ENCODE measurements at places on chromosomes 12 and 14.
A peak's percentile ranks its signal among the peaks of the same experiment; 100 is the strongest.

GRCh38 chr12:98968896-98969295, 323.8 kb downstream of the APAF1 start:
- no peak for DNase-seq

GRCh38 chr12:93645702-93646101, 31.5 kb upstream of the CRADD start:
- DNase-seq = no peak

GRCh38 chr14:94123868-94124267, 5.5 kb downstream of the IFI27L2 start:
- no peak for DNase-seq

- DNase-seq = no peak
Observed at GRCh38 chr12:98594050-98594835, 757 bp downstream of the SLC25A3 start.

DNA sequence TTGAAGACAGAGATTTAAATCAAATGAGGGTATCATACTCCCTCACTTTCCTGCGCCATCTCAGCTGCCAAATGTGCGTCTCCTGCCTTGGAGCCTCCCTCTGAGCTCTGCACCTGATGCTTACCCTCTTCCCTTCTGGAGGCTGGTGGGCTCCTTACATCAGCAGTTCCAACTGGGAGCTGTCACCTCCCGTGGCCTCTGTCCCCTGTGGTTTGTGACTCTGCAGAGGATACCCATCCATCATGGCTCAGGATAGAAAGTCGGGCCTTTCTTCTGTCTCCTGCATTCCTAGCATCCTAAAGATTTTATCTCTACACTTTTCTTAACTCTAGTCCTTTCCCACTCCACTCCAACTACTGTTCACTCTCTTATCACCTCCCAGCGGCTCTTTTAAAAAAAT, 570.6 kb downstream of the BCL11B start:
- no peak for DNase-seq

DNA sequence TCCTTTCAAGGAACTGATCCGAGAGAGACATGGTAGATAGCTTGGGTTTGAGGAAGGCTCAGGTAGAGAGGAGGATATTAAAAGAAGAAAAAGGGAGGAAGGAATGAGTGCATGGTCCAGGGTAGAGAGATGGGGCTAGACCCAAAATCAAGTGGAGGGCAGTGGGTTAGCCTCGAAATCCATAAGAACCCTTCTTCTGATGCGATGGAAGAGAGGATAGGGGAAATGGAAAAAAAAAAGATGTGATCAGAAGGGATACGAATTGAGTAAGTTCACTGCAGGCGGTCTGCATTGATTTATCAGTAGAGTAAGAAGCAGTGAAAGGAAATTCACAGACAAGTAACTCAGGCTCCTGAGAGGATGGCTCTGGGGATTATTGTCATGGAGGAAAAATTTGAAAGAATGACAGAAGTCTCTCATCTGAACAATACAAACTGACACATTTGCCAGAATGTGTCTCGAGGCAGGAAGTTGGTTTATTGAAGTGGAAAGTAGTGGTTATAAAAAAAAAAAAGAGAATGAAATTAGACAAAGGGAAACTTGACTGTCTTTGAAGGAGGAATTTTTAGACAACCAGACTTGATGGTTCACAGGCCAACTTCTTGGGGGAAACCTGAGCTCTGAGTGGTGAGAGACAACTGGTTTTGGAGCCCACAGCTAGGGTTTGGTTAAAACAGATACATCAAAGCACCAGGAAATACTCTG, 10.2 kb downstream of the PPFIBP1 start:
- DNase-seq = no peak

DNA sequence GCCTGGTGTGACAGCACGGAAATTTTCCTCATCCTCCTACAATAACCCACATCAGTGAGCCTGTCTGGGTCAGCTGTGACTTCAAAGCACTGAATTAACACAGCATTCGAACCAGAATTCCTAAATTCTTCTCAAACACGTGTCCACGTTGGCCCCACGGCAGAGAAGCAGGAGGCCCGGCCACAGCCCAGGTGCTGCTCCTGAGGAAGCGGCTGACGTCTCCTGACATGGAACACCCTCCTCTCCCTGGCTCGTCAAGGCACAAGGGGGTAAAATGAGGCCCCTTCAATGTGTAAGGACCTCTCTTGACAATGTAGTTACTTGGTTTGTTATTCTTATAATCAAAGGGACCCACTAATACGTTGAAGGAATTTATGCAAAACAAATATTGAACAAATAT, 156.3 kb upstream of the GSC start:
- no peak for DNase-seq

DNA sequence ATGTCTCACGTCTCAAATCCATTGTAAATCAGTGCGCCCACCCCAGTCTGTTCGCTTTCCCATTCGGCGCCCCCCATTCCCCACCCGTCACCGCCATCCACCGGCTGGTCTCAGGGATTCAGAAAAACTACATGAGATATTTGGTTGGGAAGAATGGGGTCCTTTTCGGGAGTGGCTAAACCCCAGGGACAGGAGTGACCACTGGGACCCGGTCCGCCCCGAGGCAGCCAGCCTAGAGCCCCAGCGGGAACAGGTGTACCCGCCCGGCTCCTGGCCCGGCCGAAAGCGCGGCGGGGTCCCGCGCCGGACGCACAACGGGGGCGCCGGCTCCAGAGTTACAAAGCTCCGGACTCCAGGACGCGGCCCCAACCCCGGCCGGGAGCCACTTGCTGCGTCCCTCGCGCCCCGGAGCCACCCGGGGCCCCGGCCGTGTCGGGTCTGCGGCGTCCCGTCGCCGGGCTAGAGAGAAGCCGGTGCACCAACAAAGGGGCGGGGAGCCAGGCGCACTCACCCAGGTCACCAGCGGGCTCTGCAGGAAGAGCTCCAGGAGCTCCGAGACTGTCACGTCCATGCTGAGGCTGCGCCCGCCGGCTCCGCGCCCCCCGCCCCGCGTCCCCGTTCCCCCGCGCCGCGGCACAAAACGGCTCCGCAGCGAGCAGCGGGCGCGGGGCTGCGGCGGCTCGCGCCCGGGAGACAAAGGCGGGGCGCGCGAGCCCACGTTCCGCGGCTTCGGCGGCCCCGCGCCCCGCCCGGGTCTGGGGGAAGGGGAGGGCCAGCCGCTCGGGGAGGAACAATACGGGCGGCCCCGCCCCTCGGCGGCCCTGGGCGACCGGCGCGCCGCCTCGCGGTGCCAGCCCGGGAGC, at the start of gene CCDC88C:
CCDC88C (minus strand) TSS at position 701 of the 863 bp plus-strand sequence; CDS start at position 571, 130 bp downstream.
- DNase-seq = no peak

DNA sequence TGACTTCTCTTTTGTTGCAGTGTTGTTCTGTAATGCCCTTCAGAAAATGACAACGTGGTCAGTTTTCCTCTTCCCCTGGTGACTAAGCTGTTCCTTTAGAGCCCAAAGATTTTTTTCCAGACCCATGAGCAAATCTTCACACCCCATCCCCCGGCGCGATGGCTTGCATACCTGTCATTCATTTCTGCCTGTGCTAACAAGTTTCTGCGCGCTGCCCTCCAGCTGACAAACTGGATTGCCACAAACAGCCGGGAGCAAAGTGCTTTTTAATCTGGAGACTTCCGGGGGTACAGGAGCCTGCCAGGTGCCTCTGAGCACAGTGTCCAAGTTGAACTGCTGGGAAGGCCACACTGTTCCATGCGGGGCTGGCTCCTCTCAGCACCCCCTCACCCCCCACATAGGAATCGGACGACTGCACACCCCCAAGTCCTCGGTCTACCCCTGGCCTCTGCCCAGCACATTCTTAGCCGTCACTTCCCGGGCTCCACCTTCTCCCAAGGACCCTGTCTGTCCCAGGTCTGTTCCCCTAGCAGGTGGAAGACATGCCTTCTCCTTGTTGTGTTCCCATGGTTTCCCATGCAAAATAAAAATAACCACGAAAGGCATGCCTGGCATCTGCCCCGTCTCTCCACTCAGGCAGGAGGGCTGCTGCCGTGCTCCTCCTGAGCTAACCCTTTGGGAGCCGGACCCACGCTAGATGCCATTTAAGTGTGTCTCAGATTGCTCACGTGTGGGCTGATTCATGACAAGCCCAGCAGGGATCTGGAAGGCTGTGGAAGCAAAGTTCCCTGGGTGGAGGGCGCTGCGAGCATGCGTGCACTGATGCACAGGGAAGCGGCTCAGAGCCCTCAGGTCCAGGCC, 14.1 kb downstream of the RILPL1 start:
- no peak for DNase-seq

DNA sequence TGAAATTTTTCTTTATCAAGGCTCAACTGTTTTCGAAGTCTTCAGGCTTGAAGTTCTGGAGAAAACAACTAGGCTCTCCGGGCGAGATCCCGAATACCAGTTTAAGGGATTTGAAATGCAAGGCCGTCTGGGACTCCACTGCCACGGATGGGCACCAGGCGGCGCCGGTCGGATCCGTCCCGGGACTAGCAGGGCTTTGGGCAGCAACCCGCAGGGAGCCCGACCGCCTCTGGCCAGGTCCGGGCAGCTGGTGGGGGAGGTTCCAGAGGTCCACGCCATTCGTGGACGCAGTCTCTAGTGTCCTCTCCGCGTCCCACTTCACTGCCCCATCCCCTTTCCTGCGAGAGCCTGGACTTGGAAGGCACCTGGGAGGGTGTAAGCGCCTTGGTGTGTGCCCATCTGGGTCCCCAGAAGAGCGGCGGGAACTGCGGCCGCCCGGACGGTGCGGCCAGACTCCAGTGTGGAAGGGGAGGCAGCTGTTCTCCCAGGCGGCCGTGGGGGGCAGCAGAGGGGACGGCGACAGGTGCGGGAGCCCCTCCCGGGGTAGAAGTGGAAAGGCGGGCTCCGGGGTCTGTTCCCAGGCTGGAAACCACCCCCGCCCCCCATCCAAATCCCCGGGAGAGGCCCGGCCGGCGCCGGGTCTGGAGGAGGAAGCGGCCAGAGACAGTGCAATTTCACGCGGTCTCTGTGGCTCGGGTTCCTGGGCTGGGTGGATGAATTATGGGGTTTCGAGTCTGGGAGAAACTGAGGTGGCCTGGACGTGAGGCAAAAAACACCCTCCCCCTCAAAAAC, 838 bp upstream of the ERBB3 start:
- DNase-seq = peak; percentile 38

DNA sequence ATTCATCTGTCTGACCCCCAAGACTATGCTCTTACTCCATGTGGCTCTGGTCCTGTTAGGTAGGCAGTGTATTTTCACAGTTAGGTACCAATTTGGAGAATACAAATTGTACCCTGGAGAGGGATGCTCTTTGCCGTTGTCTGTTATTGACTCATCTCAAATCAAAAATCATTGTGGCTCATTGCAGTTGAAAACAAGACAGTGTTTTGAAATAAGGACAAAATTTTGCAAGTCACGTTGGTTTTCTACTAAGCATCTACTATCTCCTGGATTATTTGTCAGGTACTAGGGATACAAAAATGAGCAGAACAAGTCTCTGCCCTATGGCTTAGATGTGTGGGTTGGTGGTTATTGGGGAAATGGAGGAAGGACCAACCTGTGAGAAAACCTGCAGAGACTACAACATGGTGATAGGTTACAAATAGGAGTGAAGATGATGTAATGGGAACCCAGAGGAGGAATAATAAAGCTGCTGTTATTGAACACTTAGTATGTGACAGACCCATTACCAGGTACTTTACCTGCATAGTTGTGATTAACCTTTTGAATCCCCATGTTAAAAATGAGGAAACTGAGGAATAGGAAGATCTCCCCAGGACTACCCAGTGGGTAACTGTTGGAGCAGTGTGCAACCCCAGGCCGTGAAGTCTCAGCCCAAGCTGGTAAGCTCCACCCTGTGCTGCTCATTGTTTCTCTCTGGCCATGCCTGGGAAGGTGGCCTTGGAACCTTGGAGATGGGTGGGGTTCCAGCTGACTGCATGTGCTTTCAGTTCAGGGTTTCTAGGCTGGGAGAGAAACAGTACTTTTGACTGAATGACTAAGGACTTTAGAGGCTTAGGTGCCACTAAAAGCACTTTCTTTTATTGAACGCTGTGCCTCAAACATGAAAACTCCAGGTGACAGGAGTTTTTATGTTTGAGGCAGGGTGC, 72.9 kb upstream of the SRSF5 start:
- no peak for DNase-seq

DNA sequence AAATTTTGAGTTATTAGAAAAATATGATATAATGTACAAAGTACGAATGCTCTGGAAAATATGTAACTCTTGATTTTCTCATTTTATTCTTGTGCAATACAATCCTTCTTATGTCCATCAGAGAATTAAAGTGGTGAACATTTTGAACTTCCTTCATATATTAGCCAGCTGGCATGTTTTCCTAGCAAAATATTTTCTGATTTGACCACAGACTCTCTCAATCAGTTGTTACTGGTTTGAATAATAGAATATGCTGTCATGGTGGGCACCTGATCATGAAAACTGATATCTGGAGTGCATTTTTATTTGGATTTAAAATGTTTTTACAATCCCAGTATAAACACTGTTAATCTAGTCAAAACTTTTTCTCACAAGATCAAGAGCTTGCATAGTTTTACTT, 24.2 kb downstream of the PARPBP start:
- no peak for DNase-seq

- no peak for DNase-seq
Observed at GRCh38 chr12:113949321-113950305, 16.5 kb downstream of the RBM19 start.

- no peak for DNase-seq
Observed at GRCh38 chr14:50308363-50308915, 3.6 kb downstream of the L2HGDH start.

GRCh38 chr14:29953501-29953900, 25.9 kb upstream of the PRKD1 start:
- no peak for DNase-seq

GRCh38 chr14:100116134-100116533, 43.3 kb downstream of the DEGS2 start:
- no peak for DNase-seq

DNA sequence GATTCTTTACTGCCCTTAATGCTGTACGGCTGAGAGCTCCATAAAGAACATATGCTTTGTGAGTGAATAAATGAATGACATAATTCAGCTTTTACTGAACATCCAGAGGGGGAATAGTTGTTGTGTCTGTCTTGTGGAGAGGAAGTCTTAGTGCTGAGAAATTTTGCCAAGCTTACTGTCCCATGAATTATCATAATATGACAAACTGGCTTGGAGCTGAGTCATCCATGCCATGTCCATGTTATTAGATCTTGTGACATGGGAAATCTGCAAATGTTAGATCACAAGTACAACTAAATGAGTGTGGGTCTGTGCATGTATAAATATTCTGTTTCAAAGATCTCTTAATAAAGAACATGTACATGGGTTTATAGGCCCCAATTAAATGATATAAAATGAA, 350.4 kb downstream of the BMP4 start:
- no peak for DNase-seq

DNA sequence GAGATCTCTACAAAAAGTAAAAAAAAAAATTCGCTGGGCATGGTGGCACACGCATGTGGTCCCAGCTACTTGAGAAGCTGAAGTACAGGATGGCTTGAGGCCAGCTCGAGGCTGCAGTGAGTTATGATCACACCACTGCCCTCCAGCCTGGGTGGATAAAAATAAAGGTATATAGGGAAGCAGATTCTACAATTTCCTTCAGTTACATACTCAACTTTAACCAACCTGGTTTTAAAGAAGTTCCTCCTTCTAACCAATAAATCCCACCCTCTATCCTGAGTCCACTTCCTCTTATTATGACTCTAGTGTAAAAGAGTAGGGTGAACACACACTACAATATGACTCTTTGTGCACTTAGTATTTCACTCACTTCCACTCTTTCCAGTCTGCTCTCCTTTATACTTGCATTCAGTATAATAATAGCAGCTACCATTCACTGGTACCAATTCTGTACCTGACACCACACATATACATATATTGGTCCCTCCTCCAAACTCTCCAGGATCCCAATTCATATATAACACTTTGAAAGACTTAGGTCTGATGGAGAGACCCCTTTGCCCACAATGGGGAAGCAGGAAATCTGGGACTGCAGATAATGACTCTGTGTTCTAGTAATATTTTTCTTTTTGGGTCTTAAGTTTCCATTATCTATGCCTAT, 2.3 kb downstream of the ARF3 start:
- DNase-seq = no peak

GRCh38 chr12:89907659-89908058, 199.0 kb upstream of the ATP2B1 start:
- no peak for DNase-seq

All from activated CD8-positive, alpha-beta memory T cell treated with anti-CD3 and anti-CD28 coated beads for 1 hour (primary cell).